ACHN (cell line): ENCODE measurements at places on chromosomes 7 and 10.

DNA sequence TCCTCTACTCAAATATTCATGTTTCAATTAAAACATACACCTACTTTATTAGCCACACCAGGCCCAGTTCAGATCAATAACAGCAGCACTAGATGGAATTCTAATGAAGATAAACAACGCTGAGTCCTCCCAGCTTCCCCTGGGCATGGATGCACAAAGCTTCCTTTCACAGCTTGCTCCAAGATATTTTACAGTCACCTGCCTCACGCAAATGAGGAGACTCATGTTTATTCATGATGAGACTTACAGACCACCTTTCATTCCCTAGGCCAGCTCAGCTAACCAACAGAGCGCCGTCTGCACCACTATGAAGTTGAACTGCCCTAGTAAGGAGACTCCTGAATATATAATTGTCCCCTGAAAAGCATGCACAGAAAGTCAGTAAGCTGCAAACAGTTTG, 283.0 kb upstream of the AOAH start:
- DNase-seq: no peak

GRCh38 chr7:67696878-67697277, 700.2 kb downstream of the TYW1 start:
- no peak for DNase-seq

GRCh38 chr10:22570733-22571430, 143.5 kb downstream of the PIP4K2A start:
- DNase-seq: no peak

GRCh38 chr7:102925976-102926782, 13.4 kb downstream of the LRRC17 start:
- peak; percentile 52 for DNase-seq

DNA sequence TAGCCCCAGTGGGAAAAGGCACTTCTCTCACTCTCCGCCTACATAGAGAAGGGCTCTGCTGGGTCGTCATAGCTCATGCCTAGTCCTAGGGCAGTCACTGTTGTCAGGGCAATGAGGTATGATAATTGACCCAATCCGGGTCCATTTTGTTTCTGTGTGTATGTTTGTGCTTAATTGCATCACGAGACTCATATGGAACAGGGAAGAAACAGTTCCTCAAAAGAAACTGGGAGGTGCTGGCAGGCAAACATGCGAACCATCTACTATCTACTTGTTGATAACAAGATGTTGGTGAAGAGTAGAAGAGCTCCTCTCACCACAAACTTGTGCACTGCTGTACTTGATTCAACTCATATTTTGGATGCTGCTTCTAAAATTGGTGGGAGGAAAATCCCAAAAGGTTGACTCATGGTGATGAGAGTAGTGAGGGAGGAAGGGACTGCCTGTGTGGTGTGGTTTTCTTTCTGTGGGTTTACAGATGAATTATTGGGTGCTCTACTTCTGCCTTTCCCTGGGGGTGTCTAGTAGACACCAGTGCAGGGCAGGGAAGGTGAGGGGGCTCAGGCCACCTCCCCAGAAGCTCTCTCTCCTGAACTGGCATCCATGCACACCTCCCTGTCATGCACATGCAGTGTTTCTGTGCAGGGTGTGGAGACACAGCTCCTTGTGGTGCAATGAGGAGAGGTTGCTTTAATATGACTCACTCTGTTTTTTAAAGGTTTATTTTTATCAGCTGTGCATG, 29.4 kb downstream of the LSMEM1 start:
- DNase-seq: no peak

GRCh38 chr10:3533296-3533695, 251.7 kb downstream of the KLF6 start:
- no peak for DNase-seq

DNA sequence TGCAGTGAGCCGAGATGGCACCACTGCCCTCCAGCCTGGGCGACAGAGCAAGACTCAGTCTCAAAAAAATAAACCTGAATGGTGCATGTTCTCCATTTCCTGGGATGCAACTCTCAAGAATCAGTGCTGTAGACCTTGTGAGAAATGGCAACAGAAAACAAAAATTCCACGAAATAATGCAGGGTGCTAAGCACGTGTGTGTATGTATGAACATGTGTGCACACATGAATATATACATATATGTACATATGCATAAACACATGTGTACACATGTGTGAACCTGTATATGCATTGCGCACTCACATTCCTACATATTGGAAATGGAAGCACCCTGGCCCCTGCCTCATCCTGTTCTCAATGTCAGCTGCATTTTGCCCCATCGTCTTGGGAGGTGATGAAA, 548.5 kb downstream of the TCERG1L start:
- no peak for DNase-seq

DNA sequence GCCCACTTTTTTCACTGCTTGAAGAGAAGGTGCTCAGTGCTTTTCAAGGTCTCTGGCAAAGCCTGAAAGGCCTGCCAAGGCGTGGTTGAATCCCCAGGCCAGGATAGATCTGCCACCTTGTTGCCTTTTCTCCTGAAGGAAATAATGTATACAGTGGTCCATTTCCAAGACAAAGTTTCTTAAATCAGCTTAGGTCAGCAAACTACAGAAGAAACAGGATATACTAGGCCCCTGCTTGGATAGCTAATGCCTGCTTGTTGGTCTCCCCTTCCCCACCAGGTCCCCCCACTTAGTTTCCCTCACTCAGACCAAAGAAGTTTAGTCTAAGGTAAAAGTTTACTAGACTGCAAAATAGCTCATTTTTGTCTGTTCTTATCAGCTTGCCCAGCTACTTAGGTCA, 19.9 kb downstream of the COL17A1 start:
- DNase-seq: no peak

DNA sequence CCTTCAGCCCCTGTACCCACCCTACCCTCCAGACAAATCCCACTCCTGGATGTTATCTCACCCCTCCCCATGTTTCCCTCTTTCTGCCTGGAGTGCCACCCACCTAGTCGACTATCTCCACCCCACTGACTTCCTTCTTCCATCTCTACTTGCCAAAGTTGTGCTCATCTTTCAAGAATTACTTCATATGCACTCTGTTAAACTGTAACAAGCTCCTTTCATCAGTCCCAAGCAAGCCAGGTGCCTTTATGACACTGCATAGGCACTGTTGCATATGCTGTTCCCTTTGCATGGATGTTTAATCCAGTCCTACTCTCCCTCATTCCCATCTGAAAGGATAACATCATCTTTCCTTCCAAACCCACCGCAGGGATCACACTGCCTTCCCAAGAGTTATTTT, 8.9 kb upstream of the CDK1 start:
- DNase-seq: peak; percentile 55

DNA sequence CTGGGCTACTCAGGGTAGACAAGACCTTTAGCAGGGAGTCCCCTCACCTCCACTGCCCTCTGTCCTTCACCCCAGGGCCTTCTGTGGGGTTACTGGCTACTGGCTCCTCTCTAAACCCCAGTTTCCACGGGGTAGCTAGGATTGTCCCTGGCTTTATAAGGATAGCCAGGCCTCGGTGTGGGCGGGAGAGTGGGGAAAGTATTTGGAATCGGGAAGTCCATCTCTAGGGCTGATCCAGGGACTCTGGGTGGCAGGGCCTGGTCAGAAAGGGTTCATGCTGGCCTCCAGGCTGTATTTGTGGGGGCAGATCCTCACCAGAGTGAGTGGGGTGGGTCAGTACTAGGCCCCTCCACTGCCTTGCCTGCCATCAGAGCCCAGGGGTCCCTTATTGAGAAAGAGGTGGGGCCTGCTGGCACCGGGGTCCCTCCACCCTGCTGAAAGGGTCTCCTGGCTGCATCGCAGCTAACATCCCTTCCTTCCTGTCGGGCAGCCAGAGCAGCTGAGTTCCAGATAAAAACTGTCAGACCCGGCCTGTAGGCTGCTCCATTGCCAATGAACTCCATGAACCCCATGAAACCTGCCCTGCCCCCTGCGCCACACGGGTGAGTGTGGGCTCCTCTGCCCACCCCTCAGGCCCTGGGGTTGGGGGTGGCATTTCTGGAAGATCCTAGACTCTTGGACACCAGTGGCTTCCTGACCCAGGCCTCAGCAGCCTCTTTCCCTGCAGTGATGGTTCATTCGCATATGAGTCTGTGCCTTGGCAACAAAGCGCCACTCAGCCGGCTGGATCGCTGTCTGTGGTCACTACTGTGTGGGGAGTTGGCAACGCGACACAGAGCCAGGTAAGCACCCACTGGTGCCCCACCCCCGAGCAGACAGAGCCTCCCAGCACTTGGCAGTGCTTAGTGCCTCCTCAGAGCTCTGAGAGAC, 7.3 kb downstream of the ZMIZ2 start:
- DNase-seq: no peak

DNA sequence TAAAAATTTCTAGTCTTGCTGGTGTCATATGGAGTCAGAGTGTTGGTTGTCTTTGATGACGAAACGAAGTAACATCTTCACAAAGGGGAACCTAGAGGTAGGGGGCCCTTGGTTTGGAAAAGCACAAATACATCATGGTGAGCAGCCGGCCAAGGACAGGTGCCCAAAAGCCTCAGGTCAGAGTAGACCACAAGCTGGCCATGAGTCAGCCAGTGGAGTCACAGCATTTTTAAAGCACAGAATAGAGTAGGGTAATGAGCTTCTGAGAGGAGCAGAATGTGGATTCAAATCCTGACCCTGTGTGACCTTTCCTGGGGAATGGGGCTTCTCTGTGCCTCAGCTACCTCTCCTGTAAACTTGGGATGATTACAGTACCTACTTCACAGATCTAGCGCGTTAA, 5.3 kb downstream of the CAMK2B start:
- DNase-seq: peak; percentile 28

GRCh38 chr7:134686786-134687185, 40.1 kb downstream of the BPGM start:
- peak; percentile 35 for DNase-seq

DNA sequence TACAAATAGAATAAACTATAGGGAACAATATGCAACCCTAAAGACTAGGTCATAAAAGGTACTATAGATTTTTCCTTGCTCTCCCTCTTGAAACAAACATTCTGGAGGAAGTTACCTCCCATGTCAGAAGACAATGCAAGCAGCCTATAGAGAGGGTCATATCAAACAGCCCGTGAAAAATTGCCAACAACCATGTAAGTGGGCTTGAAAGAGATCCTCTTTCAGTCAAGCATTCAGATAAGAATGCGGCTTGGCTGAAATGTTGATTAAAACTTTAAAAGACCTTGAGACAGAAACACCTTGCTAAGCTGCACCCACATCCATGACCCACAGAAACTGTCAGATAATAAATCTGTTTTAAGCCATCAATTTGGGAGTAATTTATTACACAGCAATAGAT, 526.6 kb upstream of the GHITM start:
- no peak for DNase-seq

- peak; percentile 74 for DNase-seq
These were observed 26.1 kb upstream of the CCNJ start for GRCh38 chr10:96017191-96017687.

- no peak for DNase-seq
These were observed 62.1 kb upstream of the LYZL2 start for GRCh38 chr10:30691639-30692015.

GRCh38 chr10:71644307-71645180, 75.0 kb downstream of the C10orf105 start:
- DNase-seq: no peak

DNA sequence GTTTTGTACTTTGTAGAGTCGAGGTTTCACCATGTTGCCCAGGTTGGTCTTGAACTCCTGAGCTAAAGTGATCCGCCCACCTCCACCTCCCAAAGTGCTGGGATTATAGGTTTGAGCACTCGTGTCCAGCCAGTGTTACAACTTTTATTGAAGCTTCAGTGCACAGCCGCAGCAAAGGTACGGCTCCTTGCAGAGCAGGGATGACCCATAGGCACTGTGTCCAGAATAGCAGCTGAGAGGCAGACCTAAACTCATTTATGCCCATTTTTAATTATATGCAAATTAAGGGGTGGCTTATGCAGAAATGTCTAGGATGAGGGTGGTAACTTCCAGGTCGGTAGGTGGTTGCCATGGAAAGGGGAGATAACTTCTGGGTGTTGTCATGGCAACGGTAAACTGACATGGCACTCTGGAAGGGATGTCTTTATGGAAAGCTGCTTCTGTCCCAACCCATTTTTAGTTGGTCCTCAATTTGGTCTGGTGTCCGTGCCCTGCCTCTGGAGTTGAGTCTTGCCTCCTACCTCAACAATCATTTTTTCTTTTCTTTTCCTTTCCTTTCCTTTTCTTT, 22.7 kb downstream of the NYAP1 start:
- no peak for DNase-seq

- no peak for DNase-seq
These were observed 56.0 kb upstream of the JAZF1 start for GRCh38 chr7:28236560-28236959.

DNA sequence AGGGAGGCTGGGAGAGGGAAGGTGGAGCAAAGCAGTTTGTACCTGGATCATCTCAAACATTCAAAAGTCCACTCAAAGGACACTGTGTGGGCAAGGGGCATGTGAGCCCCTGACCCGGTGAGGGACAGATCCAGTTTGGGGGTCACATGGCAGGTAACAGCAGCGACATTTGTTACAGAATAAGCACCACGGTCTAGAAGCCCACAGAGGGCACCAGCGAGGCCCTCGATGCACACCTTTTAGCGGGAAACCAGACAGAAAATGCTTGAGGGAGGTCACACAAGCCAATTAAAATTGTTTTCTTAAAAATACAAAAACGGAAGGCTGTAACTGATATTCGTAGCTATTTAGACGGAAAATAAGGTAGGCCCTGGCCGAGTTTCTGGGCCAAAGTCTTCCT, 144.4 kb downstream of the ZMYND11 start:
- DNase-seq: no peak

DNA sequence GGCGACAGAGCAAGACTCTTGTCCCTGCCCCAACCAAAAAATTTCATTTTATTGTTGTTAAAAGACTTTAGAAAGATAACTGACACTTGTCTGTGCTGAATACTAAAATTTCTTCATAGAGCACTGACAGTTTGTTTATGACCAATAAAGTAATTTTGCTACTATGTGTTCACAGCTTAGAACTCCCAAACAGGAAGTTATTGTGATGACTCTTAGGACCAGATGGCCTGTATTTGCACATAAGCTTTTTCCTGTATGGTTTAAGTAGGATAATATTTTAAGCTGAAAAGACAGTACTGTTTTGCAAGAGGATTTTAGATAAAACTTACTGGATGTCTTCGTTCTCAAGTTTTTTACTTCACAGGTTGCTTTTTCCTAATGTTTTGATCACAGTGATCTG, 80.7 kb downstream of the MMRN2 start:
- no peak for DNase-seq

- DNase-seq: no peak
These were observed 102.8 kb downstream of the PIP4K2A start for GRCh38 chr10:22611425-22612115.

GRCh38 chr10:101291331-101292193, 62.3 kb upstream of the LBX1 start:
- DNase-seq: peak; percentile 56

GRCh38 chr10:130074639-130075038, 36.0 kb downstream of the C10orf143 start:
- DNase-seq: no peak

DNA sequence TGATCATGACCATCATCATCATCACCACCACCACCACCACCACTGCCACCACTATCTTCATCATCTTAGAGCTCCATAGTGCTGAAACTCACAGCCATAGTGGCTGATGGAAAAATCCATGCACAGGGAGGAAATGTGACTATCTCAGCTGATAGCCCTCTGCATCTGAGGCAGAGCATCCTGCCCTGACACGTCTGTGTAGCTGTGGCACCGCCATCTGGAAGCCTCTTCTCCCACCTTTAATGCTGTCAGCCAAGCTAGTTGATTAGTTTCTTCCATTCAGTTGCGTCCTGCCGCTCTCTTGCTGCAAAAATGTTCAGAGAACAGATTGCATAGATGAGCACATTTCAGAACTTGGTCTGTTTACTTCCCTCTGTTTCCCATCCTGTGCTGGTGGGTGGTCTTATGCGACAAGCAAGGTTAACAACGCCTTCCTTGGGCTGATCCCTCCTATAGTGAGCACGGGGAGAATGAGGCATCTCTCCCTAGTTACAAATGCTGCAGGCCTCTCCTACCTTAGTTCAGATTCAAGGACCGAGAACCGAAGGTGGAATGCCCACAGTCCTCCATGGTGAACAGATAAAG, 478.6 kb downstream of the PLXNA4 start:
- no peak for DNase-seq
